ENCODE measurements at places on chromosomes 4 and X.
A peak's percentile ranks its signal among the peaks of the same experiment; 100 is the strongest.

- DNase-seq = no peak
Measured at GRCh38 chrX:154717824-154718223, 33.1 kb downstream of the GAB3 start.

- DNase-seq = no peak
Measured at GRCh38 chrX:43500246-43500645, 155.9 kb upstream of the MAOA start.

DNA sequence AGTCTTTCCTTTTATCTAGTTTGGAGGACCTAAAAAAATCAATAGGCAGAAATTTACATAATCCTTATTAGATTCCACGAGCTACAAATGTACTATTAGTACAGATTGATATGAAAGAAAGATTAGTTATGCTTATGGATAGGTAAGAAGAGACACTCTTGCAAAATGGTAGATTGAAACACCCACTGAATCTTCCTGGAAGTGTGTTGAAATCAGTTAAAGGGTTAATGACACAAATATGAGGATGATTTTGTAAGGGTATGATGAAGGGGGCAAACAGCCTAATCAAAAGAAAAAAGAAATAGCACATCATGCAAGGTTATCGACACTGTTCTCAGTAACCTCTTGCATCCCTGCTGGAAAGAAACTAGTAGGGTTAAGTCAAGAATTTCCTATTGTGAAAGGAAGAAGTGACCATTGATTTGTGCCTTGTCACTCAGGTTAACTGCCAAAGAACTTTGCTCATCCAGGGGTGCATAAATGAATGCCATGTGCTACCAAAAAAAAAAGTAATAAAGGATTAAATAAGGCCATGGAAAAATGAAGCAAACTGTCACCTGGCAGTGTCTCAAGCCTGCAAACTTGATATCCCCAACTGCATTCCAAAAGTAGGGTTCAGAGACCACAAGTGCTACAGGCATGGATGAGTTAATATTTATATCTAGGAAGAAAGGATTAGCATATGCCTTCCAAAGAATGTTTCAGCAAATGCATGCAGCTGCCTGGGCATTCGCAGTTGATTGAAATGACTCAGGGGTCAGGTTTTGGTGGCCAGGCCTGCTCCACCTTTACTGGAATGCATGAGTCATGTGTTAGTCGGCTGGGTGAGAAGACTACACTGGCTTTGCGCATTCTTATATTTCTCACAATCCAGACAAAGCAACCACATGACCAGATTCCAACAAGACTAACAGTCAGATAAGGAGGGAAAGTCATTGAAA is 78.3 kb upstream of the ATXN3L start:
- DNase-seq = no peak

DNA sequence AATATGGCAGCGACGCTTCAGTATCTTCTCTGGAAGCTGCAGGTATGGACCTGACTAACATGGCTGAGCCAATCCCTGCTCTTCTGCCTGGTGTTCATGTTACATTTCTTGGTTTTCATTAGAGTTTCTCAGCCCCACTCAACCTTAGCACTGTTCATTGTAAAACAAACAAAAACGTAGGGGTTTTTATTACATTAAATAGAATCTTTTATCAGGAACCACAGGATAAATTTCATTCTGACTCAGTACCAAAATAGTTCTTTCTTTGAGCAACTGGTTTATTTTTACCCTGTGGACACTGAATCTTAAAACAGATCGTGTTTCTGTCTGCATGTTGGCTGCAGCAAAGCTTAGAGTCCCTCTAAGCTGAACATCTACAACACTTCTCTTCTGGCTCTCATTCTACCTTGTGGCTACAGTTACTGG is 27.1 kb downstream of the FHIP1A start:
- DNase-seq = no peak

- no peak for DNase-seq
Measured at GRCh38 chr4:10701161-10701560, 16.6 kb upstream of the CLNK start.

DNA sequence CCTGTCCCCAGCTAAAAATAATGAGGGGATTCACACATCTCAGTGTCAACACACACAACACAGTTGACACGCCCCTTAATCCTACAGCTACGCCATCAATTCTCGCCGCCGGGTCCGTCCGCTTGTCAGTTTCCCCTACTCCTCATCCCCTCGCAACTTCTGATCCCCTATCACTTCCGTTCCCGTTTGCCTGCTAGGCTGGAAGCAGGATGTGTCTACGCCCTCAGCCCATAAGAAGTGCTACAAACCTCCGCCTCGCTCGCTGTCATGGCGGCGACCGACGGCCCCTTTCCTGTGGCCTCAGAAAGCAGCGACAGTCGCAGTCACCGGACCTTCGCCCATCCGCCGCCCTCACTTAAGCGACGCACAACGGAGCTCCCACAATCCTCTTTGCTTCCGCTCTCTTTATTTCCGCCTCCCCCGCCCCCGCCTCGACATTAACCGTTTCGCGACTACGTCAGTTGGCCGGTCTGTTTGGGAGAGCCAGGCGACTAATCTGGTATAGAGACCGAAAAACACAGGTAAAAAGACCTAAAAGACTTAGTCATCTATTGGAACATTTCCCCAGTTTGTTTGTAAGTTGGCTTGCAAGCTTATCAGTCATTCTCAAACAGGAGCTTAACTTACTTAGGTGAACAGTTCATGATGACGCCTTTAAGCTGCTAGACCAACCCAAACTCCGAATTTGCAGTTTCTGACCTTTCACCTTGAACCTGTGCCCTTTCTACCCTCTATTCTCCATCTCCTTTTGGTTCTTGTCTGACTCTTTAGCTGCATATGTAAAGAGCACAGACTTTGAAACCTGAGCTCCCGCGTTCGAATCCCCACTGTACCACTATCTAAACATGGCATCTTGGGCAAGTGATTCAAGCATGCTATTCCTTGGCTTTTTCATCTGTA is at the start of gene SLC25A53:
Gene SLC25A53 (minus strand): TSS at position 380 of the 900 bp plus-strand sequence. CDS start 51,752 bp downstream, outside the sequence.
- peak; percentile 89 for DNase-seq

DNA sequence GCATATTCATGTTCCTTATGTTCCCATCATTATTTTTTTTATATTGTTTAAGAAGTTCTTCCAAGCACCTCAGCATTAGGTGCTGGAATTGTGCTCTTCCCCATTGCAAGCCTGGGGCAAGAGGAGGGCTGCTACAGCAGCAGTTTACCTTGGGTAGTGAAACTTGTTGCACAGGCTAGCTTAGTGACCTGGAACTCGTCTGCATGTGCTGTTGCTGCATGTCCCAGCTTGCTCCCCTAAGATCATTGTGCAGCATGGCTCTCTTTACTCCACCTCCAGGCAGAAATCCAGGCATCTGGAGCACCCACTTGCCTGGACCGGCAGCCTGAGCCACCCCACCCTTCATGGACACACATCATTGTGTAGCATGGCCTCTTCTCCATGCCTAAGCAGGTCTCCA is 776.0 kb downstream of the GLUD2 start:
- no peak for DNase-seq

DNA sequence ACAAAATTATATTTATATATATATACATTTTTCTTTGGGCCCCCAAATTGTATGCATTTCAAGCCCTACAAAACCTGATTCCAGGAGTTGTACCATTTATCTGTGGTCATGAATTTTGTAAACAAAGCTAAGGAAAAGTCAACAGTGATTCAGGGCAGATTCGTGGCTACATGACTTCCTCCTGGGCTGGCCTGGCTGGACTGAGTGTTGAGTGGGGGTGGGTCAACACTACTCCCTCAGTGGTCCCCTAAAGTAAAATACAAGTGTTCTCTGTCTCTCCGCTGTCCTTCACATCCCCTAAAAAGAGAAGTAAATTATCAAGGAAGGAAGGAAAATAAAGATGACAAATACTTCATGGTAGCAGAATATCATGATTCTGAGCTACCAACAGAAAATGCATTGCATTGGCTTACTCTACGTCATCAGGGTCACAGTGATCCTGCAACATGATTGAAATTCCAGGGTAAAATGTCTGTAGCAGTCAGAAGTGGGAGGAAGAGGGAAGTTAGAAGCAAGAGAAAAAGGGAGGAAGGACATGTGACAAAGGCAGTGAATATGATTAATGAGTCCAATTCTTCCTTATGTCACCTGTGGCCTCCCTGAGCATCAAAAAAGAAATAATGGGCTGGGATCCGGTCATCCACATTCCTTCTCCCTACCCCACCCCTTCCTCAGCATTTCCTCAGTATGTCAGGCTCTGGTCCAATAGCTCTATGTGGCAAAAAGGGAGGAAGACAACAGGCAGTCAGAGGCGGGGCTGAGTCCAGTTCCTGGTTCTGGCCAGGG is 42.4 kb upstream of the MYOZ2 start:
- no peak for DNase-seq

DNA sequence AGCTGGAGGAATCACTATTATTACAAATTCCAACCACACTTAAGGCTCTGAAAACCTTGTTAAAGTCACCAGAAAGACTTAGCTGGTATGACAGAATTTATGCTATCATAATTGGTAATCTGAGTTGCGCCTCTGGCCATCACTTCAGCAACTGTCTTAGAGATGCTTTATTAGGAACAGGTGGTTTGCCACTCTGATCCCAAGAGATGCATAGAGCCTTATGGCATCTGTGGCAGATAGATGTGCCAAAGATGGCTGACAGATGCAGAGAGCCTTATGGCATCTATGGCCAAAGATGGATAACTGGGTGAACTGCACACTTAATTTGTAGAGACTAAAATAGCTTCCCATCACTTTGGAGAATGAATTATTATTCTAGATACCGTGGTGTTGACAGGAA is 32.3 kb upstream of the PLAC8 start:
- DNase-seq = no peak

- DNase-seq = peak; percentile 34
Measured at GRCh38 chr4:7759216-7759615, 180.4 kb downstream of the AFAP1 start.
